ENCODE measurements at places on chromosomes 4 and X. TPM values are rescaled to one million over a fixed set of nuclear protein-coding genes. Genes with fewer than 3 reads are reported as not detected.

SHOX gene
- total RNA-seq: not detected

SASH3 gene
- 2.6 TPM for total RNA-seq

JADE1 gene
- 17.0 TPM for total RNA-seq

ARHGAP24 gene
- 81.0 TPM for total RNA-seq

IL21 gene
- total RNA-seq: not detected

RBMXL3 gene
- not detected for total RNA-seq

UGT2B17 gene
- not detected for total RNA-seq

SMIM31 gene
- 0.42 TPM for total RNA-seq

EPHA5 gene
- total RNA-seq: 4.1 TPM

CFAP99 gene
- total RNA-seq: not detected

ARAP2 gene
- total RNA-seq: 34.1 TPM

PDHA2 gene
- total RNA-seq: not detected

FAM53A gene
- total RNA-seq: 0.63 TPM

PABPC1L2A gene
- not detected for total RNA-seq

NLGN4X gene
- 15.7 TPM for total RNA-seq

PPARGC1A gene
- 6.2 TPM for total RNA-seq

CFP gene
- 0.79 TPM for total RNA-seq

TNIP3 gene
- total RNA-seq: 0.21 TPM

CXCR3 gene
- not detected for total RNA-seq

SSX4B gene
- not detected for total RNA-seq

CLCN5 gene
- total RNA-seq: 26.3 TPM

FAT4 gene
- 118 TPM for total RNA-seq

ARX gene
- not detected for total RNA-seq

GRIA2 gene
- 16.4 TPM for total RNA-seq

CNGA1 gene
- 8.2 TPM for total RNA-seq

POF1B gene
- total RNA-seq: 23.4 TPM

F8A2 gene
- not detected for total RNA-seq

FRG2 gene
- not detected for total RNA-seq

TAF7L gene
- 0.26 TPM for total RNA-seq

IL1RAPL1 gene
- total RNA-seq: 21.3 TPM

MSMO1 gene
- total RNA-seq: 126 TPM

ENAM gene
- 0.32 TPM for total RNA-seq

S100P gene
- 88.9 TPM for total RNA-seq

CDKL2 gene
- total RNA-seq: 0.90 TPM

GLUD2 gene
- total RNA-seq: 3.3 TPM

FAM9C gene
- total RNA-seq: 0.05 TPM

RIBC1 gene
- total RNA-seq: 0.32 TPM

AFF1 gene
- total RNA-seq: 32.8 TPM

PNMA6F gene
- total RNA-seq: not detected

C4orf36 gene
- 0.63 TPM for total RNA-seq

LDB2 gene
- 142 TPM for total RNA-seq

NOX1 gene
- total RNA-seq: 1.3 TPM

DRP2 gene
- total RNA-seq: 2.7 TPM

DOK7 gene
- 2.2 TPM for total RNA-seq

ARHGAP36 gene
- 1.0 TPM for total RNA-seq

NAP1L2 gene
- 7.2 TPM for total RNA-seq

Data from urinary bladder (tissue), 4 donors.